ENCODE measurements at places on chromosomes 5 and 9.

- no peak for DNase-seq
These were observed 89.8 kb downstream of the NTRK2 start for GRCh38 chr9:84759300-84759750.

- no peak for DNase-seq
These were observed 143.8 kb downstream of the SMARCA2 start for GRCh38 chr9:2158766-2159430.

- DNase-seq = no peak
These were observed 68.7 kb upstream of the SIMC1 start for GRCh38 chr5:176169393-176170063.

GRCh38 chr5:42656651-42657015 is 100.0 kb upstream of the CCDC152 start:
- DNase-seq = no peak

DNA sequence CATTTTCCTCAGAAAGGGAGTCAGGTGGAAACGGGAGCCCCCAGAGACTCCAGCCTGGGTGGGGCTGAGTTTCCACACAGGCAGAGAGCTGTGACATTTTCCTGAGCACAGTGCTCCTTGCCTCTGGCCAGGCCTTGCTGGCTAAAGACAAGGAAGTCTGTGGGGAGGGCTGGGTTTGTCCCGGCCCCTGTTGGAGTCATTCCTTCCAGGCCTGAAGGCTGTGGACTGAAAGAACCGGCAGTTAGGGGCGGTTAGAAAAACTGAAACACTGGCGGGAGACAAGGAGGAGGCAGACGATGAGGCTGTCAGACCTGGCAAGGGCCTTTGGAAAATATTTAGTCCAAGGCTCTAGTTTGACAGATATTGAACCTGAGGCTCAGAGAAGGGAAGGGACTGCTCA is 29.9 kb downstream of the COL15A1 start:
- no peak for DNase-seq

GRCh38 chr5:33472805-33473409 is 32.1 kb downstream of the TARS1 start:
- no peak for DNase-seq

GRCh38 chr9:108800632-108801099 is 55.1 kb downstream of the ACTL7B start:
- no peak for DNase-seq

DNA sequence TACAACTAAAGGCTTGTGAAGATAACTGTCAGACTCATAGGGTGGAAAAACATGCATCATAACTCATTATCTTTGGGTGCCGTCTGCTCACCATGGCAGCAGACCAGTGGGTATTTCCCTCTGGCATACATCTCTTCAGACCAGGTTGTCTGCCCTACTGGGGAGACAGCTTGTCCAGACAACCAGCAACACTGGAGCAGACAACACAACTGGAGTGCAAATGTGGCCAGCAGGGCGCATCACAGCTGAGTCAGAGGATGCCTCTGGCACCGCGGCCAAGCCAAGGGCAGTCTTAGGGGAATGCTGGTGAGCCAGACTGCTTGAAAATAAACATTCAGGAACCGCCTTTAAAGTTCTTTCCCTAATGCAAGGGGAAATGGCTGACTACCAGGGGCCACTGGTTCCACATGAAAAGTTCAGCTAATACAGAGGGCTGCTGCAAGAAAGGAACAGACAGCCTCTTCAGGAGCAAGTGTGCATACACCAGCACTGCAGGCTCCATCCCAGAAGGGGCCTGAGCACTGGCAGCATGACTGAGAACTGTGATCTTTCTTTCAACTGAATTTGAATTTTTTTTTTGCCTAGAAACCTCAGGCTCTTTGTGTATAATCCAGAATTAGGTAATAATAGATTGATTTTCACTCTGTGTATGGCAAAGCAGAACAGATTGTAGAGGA is 77.3 kb downstream of the MAMDC2 start:
- peak; percentile 95 for DNase-seq

DNA sequence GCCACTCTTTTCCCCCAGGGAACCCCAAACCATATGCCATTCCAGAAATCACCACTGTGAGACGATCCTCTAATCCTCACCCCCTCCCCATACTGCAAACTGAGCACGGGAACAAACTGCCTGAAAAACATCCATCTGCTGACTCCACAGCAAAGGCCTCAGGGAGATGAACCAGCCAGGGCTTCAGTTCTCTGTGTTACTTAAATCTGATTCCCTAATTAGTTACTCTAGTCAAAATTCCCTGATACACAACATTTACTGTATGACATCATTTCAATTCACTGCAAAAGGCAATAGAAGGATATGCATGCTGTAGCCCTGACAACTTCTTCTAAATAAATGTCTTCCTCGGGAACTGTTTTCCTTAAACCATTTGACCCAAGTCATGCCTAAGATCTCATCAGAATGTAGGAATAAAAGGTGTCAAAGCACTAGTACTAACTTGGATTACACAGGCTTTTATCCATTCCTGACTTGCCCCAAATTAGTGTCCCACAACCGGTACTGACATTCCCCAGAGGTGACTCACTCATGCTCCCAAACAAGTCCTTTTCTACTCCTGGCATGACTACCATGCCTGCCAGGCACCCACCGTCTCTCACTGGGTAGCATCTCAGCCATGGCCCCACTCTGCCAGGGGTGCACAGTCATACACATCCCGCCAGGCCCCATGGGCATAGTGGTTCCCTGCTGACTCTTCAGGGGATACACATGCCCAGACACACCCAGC is 35.0 kb downstream of the MTX3 start:
- DNase-seq = peak; percentile 56

- peak; percentile 19 for DNase-seq
These were observed 390.6 kb downstream of the DNAH5 start for GRCh38 chr5:13553896-13554295.

DNA sequence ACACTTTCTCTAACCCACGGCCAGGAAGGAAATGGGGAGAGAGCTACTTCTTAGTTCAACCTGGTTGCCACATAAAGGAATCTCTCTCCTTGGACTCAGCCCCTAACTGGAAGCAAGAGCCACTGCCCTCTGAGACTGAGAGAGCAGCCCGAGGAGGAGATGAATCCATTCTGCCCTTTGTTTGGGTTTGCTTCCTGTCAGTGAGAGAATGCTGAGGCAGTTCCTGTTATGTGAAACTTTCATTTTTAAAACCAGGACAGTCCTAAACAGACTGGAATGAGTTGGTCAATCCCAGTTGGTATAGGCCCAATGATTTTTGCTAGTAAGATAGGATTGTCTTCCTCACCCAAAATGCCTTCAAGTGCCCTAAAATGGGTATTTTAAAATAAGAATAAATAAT is 205.1 kb downstream of the NTRK2 start:
- DNase-seq = peak; percentile 6

GRCh38 chr5:96288166-96288844 is 144.7 kb downstream of the PCSK1 start:
- DNase-seq = peak; percentile 14

GRCh38 chr9:34328987-34329832 is at the start of the genes KIF24 and NUDT2:
KIF24 (minus strand) TSS chr9:34329268; CDS start chr9:34311346, 17,922 bp downstream.
NUDT2 (plus strand) TSS chr9:34329569; CDS start chr9:34339040, 9,471 bp downstream.
- DNase-seq = peak; percentile 100

DNA sequence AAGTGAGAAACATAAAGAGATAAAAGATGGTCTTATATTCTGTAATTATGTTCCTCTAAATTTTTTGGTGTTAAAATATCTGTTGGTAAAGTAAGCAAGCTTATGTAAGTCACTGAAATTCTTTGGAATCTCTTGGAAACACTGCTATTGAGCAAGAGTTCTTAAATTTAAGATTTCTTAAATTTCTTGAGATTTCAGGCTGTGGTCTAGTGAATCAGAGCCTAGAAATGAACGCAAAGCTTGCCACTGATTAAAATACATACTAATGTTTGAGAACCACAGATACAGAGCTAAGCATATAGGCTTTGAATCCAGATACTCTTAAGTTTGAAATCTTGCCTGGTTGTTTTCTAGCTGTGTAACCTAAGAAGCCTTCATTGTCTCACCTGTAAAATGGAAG is 133.4 kb downstream of the TRPM3 start:
- peak; percentile 91 for DNase-seq

DNA sequence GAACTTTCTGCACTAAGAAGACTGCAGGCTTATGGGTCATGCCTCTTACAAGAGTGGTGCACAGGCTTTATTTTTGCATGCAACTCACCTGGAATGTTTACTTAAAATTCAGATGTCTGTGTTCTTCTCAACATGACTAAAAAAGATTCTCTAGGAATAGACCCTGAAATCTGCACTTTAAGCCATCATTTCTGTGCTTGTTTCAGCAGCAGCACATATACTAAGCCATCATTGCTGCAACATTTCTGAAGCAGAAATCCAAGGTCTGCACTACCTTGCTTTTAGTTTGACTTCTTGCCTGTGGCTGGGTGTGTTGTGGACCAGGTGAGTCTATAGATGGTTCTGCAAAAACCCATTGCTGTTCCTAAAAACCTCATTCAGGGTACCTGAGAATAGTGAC is 156.8 kb downstream of the CEP120 start:
- DNase-seq = no peak

DNA sequence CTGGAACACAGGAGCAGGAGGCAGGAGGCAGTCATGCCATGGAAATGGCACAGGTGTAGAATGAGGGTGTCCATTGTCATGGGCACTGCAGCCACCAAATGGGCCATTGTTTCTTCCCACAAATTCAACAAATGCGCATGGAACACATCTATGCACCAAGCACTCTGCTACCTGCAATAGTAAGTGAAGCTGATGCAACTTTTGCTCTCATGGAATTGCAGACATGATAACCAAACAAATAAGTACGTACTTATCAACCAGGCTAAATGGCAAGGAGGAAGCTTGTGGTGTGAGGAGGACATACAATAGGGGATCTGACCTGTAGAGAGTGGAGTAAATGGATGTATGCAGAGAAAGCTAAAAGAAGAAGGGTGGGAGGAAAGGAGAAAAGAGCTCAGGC is 116.8 kb downstream of the TRIM36 start:
- DNase-seq = no peak

- peak; percentile 47 for DNase-seq
These were observed 457.3 kb downstream of the RAB3C start for GRCh38 chr5:59040024-59040803.

DNA sequence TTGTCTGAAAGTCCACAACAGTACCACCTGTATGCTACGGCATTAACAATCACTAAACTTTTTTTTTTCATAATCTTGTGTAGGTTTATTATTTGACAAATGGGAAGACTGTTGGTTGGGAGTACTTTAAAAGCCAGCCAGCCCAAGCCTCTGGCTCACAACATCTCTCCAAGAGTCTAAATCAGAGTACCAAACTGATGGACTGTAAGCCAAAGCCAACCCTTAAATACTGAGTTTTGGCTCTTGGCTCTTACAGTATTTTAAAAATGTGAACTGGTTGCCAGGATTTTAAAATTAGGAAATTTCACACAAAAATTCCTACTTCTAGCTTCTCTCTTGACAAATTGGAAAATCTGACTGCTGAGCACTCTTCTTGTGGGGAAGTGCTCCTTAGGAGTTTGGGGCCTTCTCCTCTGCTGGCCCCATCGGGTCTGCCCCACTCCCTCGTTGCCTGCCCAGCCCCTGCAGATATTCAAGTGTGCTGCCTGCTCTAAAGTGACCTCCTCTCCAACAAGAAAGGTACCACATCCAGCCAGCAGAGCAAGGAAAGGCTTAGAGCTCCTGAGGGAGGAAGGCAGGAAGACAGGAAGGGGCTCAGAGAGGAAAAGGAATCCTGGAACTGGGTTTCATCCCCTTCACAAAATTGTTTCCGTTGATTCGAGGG is 21.8 kb upstream of the TMOD1 start:
- DNase-seq = no peak

DNA sequence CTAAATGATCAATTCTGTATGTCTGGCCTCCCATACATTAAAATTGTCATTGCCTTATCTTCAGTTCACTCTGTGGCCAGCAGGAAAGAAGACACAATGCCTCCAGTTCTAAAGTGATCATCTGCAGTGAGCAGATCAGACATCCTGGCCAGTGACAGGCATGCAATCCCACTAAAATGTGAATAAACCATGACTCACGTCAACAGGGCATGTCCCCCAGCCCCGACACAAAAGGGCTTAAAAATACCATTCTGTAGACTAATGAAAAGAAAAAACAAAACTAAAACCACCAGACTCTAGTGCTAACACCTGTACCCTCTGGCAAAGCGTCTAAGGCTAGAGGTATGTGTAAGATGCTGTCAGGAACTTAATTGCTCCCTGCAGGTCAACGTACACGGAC is 38.5 kb downstream of the DDX31 start:
- peak; percentile 77 for DNase-seq

GRCh38 chr9:127140181-127140580 is 17.7 kb upstream of the ANGPTL2 start:
- DNase-seq = no peak

DNA sequence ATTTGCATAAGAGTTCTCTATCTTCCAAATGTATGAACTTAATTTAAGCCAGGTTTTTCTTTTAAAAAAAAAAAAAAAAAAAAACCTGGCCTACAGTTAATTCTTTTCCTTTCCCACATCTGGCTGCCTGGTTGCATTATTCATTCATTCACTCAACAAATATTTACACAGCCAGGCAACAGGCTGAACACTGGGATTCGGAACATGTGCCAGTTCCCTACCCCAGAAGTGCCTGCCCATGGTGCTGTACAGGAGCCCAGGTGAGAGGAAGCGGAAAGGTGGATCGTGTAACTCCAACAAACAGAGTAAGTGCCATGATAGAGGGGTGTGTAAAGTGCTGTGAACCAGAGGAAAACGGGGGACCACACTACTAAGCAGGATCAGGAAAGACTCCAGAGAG is 93.6 kb downstream of the CDK5RAP2 start:
- peak; percentile 6 for DNase-seq

DNA sequence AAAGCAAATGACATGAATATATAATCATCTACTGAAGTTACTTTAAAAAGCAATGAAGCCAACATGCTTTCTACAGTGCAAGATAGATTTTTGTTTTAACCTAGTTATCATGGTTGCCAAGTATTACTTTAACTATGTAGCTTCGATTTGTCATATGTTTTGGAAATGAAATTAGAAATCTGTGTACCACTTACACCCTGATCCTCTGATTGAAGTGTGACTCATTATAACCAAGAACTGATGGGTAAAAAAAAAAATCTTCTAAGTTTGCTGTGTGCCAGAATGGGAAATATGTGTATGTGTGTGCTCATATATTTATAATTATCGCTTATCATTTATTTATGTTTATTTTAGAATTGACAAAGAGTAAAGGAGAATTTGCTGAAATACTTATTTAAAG is 9.1 kb upstream of the CDC42SE2 start:
- DNase-seq = no peak

DNA sequence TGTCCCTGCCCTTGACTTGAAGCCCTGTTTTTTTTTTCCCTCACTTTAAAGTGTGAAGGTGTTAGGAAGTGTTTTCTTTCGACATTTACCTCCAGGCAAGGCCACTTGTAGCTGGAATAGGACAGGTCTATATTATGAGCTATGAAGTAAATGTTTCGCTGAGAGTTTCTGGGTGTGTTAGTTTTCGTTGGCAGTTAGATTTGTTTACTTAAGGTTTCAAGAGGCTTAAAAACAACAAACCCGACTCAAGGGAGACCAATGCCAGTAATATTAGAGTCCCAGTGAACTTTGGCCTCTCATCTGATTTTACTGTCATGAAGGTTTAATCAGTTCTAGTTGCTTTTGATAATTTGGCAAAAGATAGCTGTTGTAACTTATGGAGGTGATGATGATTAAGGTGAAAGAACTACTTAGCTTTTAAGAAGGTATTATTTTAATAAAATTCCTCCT is 25.2 kb downstream of the OCLN start:
- DNase-seq = no peak
